GM04503 (cell line): ENCODE measurements at places on chromosomes 2 and 18.

- no peak for DNase-seq
Observed at GRCh38 chr2:120712180-120712681, 23.4 kb upstream of the GLI2 start.

GRCh38 chr18:9894454-9895068 lies 8.8 kb downstream of the TXNDC2 start:
- DNase-seq = no peak

DNA sequence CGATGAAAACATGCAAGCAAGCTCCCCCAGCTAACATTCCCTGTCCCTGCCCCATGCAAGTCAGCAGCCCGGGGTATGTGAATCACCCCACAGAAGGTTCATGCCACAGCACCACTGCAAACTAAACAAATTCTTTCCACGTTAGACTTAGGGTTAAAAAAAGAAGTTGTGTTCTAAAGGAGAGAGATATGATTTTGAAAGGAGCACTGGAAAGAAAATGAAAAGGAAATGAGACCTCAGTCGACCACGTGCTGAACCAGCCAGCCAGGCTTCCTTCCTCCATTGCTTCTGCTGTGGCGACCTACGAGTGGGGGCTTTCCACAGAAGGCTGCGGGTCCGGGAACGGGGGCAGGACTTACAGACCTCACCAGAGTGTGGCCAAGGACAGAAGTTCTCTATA lies 52.0 kb downstream of the ARL4C start:
- peak; percentile 83 for DNase-seq

DNA sequence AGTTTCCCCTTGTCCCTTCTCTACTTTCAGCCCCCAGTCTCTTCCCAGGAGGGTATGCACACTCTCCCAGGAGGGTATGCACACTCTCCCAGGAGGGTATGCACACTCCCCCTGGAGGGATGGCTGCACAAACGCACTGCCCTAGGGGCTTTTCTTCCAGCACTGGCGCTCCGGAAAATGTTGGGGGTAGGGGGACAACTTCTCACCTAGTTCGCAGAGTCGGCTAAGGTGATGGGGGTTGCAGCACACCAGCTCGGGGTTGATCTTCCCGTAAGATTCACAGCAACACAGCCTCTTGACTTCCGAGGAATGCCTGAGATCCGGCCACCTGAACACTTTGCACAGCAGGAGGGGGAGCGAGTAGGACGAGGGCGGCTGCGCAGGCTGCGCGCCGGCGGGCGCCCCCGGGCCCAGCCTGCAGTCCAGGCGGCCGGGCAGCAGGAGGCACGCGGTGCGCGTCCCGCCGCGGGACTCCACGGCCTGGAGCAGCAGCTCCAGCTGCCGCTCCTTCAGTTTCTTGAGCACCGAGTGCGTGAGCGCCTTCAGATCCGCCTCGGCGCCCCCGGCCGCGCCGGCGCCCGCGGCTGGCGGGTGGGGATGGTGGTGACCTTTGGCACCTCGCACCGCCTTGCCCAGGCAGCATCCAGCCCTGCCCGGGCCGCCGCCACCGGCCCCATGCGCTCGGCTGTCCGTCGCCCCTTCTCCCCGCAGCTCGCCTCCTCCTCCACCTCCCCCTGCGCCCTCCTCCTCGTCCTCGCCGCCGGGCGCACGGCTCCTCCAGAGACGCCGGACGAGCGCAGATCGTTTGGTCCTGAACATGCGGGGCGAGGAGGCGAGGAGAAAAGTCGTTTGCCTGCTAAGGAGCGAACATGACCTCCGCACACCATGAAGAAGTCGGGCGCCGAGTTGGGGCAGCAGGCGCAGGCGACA lies 894 bp downstream of the SMAD7 start:
- no peak for DNase-seq

DNA sequence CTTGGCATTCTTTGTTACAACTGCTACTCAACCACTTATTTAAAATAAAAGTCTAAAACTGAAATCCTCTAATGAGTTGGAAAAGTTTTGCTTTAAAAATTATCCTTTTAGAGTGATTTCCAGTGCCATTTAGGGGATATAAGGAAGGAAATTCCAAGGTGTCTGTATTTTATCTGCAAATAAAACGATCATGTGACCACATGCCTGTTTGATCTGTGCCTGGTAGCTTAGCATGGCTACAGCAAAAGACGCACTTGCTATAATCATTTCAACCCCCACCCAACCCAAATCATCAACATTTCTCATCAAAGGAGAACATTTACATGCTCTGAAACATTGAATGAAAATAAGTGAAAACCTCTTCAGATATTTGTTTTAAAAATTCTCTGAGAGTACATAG lies 615.1 kb downstream of the IRS1 start:
- no peak for DNase-seq

DNA sequence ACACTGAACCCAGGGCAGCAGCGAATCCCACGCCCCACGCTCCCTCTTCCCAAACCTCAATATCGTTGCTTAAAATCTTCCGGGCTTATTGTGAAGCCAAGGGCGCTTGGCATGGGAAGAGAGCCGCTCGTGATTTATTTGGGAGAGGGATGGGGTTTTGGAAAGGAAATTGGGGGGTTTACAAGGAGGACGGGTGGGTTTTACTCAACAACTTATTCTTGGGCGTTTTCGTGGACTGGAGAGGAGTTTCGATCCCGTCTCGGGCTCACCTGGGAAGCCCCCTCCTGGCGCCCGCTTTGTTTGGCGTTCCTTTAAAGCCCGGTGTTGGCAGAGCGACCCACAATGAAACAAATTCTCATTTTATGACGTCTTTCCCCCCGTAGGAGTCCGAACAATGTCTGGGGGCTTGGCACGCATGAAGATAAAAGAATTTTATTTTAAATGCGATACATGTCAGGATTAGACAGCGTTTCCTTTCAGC lies 135.3 kb downstream of the INSIG2 start:
- DNase-seq = no peak

DNA sequence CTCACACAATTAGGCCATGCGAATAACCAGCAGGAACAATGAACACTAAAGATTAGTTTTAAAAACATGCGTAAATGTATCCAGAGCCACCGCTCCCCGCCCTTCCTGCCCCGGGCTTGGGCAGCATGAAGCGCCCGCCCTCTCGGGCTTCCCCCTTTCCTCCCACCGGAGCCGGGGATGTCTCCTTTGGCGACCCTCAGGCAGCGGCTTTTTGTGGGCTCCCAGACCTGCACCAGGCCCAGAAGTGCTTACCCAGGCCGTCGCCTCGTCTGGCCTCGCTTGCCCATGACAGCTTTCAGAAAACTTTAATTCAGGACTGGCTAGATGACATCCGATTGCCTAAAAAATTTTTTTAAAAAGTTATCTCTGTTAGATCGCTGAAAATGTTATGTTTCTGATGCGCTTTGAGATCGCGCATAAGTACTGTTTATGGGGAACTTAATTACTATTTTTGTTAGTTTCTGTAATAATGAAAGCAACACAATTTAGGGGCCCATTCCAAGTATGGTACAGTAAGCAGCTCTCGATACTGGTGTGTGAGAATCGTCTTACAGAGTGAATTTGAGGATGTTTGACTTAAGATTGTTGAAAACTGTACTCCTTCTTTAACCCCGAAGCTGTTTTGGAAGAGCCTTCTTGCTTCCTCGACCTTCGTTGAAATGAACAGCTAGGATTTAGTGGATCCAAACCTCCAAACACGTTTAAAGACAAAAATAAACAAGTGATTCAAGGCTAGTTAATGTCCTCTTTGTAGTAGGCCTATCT lies 1.1 kb downstream of the MAP3K20 start:
- DNase-seq = no peak
